ENCODE measurements at places on chromosomes 13 and 19. TPM values are rescaled to one million over a fixed set of nuclear protein-coding genes. Genes with fewer than 3 reads are reported as not detected.

Gene PEX11G
- 5.2 TPM for total RNA-seq

Gene IGLON5
- not detected for total RNA-seq

Gene NRTN
- not detected for total RNA-seq

Gene SPATA13
- total RNA-seq, result 4.6 TPM

Gene RGCC
- total RNA-seq, result 40.6 TPM

Gene HRC
- total RNA-seq, result not detected

DNA sequence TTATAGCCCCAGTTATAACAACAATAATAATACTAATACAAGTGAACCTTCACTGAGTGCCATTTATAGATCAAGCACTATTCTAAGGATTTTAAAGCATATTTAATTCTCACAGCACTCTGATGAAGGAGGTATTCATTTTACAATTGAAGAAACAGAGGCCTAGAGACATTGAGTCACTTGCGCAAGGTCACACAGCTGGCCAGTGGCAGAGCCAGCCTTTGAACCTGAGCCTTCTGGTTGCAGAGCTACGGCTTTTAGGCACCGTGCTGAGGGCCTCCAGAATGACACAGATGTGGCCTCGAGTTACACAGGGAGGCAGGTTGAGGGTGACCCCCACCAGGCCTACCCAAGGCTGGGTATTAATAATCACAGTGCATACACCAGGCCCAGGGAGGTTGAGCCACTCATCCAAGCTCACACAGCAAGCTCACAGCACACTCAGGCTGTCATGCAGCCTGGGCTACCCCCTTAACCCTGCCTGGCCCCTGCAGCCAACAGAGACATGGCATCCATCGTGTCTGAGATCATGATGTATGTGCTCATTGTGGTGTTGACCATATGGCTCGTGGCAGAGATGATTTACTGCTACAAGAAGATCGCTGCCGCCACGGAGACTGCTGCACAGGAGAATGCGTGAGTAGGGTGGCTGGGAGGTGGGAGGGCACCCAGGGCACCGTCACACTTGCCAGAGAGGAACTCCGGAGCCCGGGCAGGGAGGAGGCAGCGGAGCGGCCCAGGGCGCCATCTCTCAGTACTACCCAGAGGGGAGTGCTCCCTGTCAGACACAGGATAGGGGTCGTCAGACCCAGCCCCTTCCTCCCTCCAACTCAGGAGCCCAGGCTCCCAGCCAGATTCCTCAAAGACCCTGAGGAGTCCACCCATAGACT lies 2.7 kb upstream of the HPN start:
- no peak for DNase-seq

DNA sequence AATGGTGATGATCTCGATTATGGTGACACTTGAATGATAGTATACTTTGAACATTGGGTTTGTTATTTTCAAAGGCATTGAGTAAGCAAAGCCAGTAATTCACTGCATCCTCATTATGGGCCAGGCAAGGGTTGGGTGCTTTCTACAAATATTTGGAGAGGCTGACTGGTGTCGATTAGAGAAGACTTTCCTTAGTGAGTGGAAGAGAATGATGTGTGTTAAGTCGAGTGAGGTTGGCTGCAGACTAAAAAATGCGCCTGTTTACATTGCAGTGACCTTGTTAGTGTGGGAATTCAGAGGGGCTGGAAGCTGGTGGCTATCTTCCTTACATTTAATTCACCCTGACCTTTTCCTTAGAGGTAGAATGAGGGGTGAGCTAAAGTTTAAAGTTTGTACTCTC lies 22.4 kb upstream of the RNF113B start:
- no peak for DNase-seq

- DNase-seq, result peak; percentile 82
Measured at GRCh38 chr13:102394158-102395053, 7.4 kb downstream of the FGF14 start.

Data from GM23248 (cell line).